ENCODE measurements at places on chromosomes 4 and X.

DNA sequence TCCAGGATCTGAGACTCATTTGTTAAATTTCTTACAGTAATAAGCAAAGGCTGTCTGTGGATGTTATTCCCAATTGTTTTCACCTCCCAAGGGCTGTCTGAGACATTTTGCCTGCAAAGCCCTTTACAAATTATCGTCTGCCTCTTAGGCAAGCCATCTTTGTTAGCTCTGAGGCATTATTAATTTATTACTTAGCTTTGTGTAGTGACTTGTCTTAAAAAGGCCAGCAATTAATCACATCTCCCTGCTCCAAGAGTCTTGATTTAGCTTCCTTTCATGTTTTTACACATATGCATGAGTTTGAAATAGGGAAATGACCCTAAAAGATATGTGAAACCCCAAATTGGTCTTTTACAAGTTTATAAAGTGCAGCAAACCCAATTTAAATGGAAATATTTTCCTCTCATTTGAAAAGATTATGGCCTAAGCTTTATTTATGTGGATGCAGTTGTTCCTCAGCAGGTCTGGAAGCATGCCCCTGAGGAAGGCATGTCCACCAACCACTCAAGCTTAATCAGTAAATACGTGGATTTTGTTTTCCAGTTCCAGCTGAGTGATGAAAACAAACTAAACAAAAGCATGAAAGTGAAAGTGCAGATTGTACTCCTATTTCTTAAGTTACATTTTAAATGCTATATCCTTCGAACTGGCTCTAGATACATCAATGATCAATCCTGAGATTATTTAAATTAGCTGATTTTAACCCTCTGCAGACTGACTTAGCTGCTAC, 173.6 kb upstream of the LNX1 start:
- DNase-seq: no peak

- no peak for DNase-seq
These were observed 88.0 kb upstream of the SLITRK2 start for GRCh38 chrX:145729635-145730034.

- no peak for DNase-seq
These were observed 1.1 kb upstream of the USP38 start for GRCh38 chr4:143183513-143184216.

- DNase-seq: no peak
These were observed 41.5 kb downstream of the ACE2 start for GRCh38 chrX:15559227-15559626.
